ENCODE measurements at places on chromosomes 11 and 22.

GRCh38 chr11:15851051-15851498, 505.3 kb downstream of the SOX6 start:
- DNase-seq = no peak

- DNase-seq = no peak
These were observed at the start of gene MEI1 for GRCh38 chr22:41699264-41700107. MEI1 (plus strand) TSS chr22:41699503; CDS start chr22:41699539, 36 bp downstream.

DNA sequence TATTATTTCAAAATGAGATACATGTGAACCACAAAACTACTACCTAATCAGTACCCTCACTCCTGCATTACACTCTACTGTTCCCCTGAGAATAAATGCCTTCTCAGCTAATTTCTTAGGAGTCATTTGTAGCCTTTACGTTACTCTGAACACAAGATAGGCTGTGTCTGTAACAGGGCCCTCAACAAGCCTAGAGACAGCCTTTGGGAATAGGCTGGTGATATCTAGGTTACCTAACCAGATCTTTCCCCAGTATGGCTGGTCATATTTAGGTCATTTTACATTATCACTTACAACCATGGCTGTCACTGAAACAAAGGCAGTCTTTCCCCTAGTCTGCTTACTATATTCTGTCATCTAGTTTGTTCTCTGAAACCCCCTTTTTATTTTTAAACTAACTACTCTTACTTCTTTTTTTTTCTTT, 14.2 kb downstream of the ATM start:
- DNase-seq = no peak

DNA sequence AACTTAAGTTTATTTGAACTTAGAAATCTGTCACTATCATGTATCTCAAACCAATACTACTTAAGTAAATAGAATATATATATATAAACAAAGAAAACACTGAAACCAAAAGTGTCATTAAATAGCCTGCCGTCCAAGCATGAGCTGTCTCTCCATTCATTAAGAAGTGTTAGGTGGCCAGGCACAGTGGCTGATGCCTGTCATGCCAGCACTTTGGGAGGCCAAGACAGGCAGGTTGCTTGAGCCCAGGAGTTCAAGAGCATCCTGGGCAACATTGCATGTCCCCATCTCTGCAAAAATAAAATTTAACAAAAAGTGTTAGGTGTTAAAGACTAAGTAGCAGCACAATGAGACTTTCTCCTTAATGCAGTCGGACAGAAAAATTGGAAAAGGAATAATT, 14.0 kb downstream of the CD6 start:
- DNase-seq = no peak

DNA sequence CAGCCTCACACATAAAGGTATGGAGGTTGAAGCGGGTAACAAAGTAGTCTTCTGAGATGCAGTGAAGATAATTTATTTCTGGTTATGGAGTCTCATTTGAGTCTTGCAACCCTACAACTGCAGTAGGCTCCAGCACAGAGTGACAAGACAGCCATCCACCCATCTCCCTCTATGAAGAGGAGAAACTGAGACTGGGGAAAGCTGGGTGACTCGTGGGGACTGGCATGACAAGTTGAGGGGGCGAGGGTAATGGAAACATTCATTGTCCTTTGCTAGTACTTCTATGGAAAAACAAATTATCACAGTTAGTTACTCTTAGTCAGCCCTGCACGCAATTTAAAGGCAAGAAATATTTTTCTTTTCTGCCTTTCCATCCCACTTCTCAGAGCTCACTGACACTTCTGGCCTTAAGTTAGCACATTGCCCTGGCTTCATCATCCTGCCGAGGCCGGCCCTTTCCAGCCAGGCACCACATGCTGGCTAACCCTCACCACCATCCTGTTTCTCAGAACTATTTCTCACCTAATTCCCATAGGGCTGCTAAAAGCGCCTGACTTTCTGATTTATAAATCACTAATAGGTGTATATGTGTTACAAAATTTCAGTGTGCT, 361.1 kb downstream of the ETS1 start:
- DNase-seq = no peak

DNA sequence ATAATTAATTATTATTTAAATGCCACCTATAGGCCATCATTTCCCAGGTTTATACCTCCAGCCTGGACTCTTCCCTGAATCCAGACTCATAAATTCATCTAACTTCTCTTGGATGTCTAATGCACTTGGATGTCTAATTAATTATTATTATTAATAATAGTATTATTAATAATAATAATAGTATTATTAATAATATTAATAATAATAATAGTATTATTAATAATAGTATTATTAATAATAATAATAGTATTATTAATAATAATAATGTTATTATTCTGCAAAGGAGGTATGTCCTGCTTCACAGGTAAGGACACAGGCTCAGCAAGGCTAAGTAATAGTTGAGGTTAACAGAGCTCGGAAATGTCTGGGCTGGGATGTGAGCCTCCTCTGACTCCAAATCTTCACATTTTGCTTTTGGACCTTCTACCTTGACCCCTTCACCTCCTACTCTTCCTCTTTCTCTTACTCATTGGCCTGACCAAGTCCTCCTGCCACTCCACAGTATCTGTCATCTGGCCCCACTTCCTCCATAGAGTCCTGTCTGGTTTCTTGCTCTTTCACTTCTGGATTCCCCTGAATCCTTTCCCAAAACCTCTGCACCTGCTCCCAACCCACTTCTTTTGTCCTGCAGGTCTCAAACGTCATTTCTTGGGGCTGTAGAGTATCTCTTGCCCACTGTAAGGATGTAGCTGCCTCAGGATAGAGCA, 8.0 kb downstream of the RIBC2 start:
- DNase-seq = no peak

DNA sequence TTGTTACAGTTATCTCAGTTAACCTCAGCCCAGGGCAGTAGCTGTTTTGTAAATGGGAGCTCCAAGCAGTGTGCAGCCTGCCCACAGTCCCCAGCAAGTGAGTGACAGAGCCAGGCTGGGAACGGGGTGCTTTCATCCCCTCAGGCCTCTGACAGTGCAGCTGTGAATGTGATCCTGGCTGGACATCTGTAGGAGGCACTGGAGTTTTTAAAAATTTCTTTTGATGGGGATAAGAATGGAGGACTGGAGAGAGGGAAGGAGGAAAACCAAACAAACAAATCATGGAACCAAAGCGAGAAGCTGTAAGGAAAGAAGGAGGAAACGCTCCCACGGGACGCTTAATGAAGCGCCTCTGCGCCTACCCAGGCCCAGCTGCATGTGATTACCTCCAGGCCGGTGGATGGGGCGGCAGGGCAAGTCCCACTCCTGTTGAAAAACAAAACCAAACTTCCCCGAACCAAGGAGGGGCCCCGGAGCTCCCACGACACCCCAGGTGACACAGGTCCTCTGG, 40.6 kb downstream of the SCUBE1 start:
- no peak for DNase-seq

GRCh38 chr11:65767406-65767805, 13.4 kb downstream of the AP5B1 start:
- no peak for DNase-seq

DNA sequence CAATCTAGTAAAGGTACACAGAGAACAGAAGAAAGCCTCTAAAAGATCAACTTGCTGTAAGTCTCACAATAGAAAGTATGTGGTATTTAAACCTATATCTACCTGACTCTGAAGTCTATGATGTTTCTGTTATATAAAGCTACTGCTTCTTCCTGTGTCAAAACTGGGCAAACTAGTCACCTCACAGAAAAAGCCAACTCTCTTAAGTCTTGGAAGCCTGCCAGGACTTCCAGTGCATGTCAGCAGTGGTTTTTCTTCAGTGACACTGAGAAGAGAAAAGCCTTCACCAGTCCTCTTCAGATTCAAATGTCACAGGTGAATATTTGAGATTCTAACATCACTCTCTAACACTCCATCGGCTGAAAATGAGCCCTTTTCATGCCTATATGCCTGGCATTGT, 808.0 kb downstream of the DLG2 start:
- DNase-seq = peak; percentile 10

DNA sequence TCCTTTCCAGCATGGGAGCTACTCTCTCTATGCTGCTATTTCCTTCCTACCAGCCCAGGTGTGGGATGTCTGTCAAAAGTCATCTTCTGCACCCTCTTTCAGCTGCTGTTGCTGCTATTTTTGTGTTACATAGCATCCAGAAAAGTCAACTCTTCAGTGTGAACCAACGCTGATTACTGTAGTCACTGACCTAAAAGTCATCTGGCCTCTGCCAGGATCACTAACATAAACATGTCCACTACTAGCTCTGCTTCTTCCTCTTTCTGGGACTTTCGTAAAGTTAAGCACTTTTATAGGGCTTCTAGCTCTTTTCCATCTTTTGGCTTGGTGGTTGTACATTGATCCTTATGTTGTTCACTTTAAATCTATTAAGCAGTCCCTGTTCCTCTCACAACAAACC, 90.2 kb upstream of the CARD18 start:
- DNase-seq = no peak

GRCh38 chr11:116202922-116203321, 569.9 kb downstream of the BUD13 start:
- no peak for DNase-seq

DNA sequence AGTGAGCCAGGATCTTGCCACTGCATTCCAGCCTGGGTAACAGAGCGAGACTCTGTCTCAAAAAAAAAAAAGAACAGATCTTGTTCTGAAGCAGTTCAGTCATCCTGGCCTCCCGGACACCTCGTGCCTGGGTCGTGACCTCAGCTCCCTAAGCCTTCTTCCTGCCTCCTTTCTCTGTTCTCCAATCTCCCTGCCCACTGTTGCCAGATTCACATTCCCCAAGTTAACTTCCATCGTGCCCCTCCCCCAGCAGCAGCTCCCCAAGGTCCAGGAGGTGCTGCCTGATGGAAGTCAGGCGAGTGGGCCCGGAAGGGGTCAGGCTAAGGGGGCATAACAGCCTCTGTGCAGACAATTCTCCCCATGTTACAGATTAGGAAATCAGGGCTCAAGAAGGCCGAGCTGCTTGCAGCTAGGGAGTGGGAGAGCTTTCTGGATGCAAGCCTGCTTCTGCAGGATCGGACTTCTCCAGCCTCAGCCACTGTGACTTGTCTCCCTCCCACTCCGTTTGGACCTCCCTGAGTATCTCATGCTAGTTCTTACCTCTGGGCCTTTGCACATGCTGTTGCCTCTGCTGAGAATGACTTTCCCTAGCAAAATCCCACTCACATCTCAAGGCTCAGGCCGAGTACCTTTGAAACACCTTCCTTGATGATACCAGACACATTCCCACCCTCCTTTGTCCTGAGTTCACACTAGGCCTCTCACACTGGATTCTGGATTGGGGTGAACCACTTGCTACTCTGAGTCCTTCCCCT, 14.3 kb upstream of the TMEM184B start:
- no peak for DNase-seq

GRCh38 chr11:67731583-67731982, 57.2 kb upstream of the ALDH3B2 start:
- no peak for DNase-seq

GRCh38 chr11:9755561-9756185, 91.8 kb downstream of the SWAP70 start:
- peak; percentile 34 for DNase-seq

GRCh38 chr11:77127235-77127911, 673 bp upstream of the MYO7A start:
- peak; percentile 47 for DNase-seq

- no peak for DNase-seq
These were observed 76.6 kb downstream of the MYO18B start for GRCh38 chr22:25818541-25818940.

DNA sequence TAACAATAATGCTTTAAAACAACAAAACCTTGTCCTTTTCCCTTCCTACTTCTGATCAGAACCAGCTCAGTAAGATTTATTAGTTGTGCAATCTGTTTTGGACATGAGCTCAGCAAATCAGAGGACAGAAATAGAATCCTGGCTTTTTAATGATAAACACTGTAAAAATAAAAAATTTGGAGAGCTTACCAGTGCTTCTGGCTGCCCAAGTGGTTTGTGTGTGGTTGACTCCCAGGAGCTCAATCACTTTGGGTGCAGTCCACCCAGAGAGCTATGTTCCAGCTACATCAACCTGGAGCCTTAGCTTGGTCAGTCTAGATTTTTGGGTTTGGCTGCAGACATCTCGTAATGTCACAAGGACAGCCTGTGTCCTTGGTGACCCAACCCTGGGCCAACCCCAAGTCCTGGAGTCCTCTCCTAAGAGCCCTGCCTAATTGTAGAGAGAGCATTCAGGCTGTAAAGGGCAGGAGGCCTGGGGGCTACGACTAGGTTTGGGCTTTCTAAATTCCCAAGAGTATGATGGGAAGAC, 28.5 kb downstream of the CD44 start:
- DNase-seq = no peak

DNA sequence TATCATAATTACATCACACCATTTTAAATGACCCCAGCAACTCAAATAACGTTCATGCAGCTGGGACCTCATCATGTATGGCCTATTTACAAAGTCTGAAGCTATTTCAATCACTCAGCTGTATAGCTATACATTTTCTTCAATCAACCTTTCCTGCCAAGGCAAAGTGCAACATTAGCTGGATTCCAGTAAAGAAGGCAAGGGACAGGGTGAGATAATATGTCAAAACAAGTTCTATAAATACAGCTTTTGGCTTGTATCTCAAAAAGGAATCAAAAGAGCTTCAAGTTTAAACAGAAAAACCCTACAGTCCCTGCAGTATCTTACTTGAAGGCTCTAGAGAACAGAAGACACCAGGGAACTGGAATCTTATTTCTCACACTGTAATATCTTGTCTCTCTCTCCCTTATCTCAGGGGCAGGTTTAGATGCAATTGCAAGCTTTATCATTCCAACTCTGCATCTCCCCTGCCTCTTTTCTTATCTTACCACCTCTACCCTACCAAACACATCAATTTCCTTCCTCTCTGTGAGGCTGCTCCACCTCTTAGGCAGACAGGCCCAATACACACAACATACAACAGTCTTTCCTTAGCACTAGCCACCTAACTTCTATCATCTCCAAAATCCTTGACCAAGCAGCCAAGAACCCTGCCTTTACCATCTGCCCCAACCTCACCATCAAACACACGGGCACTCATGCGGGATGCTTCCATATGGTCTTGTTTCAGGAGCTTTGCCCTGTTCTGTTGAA, 34.5 kb downstream of the CELF1 start:
- no peak for DNase-seq

DNA sequence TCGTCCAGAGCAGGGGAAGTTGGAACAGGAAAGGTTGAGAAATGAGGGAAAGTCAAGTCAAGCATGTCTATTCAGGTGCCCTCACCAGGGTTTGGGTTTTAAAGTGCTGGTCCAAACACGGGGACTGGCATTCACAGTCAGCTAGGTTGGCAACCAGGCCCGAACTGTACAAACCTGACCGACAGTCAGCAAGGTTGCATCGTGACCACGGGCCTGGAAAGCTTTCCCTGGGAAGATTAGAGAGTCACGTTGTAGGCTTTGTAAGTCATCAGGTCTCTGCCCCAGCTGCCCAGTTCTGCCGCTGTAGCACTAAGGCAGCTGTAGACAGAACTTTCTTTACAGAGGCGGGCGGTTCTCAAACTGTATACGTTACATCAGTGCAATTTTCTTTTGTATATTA, 7.4 kb downstream of the KRTAP5-10 start:
- DNase-seq = no peak

Data from NCI-H1105 treated with DMSO at 0.1 percent for 48 hours (cell line).